Left ventricle myocardium inferior (tissue), 1 donor: ENCODE measurements at places on chromosomes 5 and 9.

GRCh38 chr5:111461934-111462333 is 50.4 kb downstream of the STARD4 start:
- DNase-seq, result no peak

GRCh38 chr9:114015607-114016006 is 62.5 kb downstream of the AMBP start:
- no peak for DNase-seq

DNA sequence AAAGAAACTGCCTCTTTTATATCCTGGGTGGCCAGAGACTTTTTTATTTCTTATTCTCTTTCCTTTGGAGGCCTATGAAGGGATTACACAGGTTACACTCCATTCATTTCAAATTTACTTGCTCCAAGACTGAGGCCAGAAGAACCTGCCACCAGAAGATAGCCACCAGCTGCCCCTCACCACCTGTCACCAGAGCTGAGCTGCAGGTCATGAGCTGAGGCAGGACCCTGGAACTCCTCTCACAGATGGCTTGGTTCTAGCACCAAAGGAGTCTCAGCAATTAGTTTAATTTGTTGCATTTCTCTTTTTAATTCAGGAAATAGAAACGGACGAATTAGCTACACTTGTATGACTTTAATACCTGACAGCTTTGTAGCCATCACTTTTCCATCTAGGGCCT is 313.9 kb downstream of the SPOCK1 start:
- no peak for DNase-seq

DNA sequence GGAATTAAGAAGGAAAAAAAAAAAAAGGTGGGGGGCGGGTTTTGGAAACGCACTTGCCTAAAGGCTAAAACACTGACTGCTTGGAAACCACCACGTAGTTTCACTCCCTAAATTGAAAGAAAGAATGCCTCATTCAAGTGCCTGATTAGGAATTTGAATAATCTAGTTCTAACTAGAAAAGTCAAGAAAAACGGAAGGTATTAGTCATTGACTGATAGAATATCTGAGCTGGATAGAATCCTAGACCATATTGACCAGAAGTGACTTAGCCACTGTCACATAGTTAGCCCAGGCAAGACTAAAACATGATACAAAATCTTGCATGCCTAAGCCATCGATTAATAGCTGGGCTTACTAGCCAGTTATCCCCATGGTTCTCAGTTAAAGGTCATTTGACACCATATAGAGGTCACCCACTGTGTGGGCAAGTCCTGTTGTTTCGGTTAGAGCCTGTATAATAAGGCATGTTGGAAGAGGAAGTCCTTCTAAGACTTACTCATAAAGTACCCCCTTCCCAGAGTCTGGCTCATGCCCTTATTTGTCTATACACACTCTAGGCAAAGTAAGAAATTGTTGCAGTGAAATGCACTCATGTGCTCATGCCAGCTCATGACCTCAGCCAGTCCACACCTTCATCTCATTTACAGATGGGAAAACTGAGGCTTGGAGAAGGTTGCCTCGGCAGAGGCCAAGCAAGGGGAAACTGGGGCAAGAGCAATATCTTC is 40.2 kb downstream of the SH3RF2 start:
- no peak for DNase-seq

DNA sequence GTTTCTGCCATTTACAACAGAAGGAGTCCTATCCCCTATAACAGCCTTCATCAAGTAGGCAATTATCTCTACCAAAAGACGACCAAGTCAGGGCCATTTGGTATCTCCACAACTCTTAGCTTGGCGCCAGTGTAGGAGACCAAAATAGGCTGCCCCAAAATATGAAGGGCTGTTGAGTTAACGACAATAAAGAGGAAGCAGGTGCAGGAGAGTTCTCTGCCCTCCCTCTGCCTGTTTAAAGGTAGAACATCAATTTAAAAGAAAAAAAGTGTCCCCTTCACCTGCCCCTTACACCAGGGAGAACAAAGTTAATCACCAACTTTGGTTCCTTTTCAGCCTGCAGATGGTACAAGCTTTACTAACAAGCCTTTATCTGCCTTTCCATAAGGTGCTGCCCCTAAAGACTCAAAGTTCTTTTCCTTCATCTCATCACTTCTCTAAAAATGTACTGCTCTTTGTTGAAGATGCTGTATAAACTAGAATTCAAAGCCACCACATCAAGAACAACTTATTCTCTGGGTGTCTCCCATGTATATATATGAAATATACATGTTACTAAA is 33.3 kb downstream of the PPP1R2B start:
- no peak for DNase-seq

DNA sequence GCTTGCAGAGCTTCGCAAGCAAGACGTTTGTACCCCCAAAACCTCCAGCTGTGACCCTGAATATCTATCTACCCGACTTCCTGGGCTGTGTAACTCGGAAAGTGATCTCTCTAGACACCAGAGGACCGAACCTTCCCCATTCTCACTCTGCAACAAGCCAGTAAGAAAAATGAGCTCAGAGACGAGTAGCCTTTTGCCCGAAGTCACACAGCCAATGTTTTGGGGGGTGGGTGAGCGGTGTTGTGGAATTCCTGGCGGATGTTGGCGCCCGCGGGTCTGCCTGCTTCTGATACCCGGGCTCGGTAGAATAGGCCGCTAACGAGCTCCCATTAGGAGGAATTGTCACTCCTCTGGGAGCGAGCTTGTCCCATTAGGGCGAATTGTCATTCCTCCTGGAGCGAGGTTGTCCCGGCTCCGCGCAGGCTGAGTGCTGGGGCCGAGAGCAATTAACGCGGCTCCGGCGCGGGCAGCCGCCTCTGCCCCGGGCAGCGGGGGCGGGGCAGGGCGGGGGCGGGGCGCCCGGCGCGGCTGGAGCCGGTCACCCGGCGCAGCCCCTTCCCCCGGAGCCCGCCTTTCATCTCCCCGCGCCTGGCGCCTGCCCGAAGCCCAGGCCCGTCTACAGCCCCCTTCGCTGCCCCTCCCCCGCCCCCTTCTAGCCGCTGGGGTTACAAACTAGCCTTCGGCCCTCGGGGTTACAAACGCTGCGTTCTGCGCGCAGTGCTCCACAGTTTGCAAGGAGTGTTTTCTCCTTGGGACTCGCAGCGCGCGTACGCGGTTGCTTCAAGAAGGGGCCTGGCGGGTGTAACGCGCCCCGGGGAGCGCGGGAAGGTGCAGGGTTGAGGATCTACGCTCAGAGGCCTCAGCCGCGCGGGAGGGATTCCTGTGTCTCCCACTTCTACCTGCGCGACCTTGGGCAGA is 3.5 kb upstream of the MSX2 start:
- DNase-seq, result no peak

GRCh38 chr5:157100140-157100679 is 8.6 kb downstream of the HAVCR2 start:
- no peak for DNase-seq

- no peak for DNase-seq
Measured at GRCh38 chr5:368183-369084, 46.9 kb downstream of the AHRR start.

- no peak for DNase-seq
Measured at GRCh38 chr9:135146766-135147473, 59.5 kb downstream of the OLFM1 start.

DNA sequence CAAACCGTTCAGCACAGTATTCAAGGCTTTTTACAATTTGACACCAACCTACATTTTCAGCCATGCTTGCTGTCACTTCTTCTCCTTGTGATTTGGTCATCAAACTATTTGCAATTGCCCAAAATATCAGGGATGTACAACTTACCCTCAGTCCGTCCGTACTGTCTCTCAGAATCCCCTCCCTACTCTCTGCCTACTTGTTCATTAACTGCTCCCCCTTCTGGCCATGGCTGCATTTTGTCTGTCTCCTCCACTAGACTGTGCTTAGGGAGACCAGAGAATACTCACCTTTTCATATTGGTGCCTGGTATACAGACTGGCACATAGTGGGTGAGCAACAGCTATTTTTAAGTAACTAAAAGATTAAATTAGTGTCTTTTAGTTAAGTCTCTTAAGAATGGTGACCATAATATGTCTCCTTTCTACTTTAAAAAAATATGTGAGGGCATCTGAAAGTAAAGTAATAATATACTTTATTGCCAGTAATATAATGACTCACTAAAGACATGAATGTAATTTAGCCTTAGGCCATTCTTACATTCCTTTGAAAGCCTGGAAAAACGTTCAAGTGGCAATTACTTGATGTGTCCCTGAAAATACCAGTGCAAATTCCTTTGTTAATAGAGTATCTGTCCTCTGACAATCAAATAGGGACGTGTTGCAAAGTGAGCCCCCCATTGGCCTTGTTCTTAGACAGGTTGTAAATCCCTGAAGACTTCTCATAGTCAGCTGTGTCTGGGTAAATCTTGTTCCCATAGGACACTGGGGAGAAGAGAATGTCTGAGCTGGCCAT is 27.8 kb downstream of the PRLR start:
- DNase-seq, result peak; percentile 29

DNA sequence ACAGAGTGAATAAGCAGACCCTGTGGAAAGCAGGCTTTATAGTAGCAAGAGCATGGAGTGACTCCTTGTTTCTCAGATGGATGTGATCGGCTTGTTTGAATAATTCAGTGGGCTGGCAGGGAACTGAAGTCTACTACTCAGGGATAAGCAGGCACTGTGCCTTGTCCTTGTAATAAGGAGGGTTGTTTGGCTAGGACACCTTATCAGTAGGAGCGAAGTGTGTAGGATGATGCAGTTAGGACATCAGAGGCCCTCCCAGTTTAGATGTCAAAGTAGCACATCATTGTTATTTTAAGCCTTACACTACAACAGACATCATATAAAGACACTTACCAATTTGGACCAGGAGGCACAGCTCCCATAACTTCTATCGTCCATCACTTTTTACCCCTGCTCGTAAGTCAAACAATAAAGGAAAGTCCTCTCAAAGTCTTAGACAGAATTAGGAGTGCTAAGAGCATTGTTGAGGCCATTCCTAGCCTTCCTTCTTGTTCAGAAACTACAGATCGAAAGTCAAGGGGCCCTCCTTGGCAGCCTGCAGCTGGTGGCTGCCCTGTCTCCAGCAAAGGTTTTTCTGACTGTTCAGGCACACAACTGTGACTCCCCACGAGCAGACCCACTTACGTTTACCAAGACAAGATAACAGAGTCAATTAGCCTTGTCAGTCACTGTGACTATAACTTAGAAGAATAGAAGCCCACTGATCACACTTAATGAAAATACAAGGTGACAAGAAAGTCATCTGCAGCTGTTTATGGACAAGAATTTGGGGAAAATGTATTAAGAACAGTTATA is 218.6 kb downstream of the SNX18 start:
- DNase-seq, result no peak

DNA sequence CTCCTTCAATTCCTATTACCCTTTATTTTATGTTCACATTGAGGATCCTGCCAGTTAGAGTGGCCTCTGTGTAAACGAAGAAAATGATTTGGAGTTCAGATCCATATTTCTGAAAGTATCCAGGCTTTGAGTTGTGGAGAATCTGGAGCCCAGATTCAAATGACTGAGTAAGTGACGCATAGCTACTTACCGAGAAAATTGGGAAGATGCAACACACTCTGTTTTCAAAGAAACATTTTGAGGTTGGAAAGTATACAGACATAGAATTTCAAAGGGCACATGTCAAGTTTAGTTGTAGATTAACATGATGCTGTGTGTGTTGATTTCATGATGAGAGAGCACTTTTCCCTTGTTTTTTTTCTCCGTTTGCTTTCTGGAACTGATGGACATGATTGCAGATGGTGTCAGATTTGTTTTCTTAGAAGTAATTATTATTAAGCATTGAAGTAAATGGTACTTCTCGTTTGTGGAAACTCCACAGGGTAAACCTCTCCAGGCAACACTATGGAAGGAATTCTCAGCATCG is 148.1 kb downstream of the KDM4C start:
- DNase-seq, result no peak

DNA sequence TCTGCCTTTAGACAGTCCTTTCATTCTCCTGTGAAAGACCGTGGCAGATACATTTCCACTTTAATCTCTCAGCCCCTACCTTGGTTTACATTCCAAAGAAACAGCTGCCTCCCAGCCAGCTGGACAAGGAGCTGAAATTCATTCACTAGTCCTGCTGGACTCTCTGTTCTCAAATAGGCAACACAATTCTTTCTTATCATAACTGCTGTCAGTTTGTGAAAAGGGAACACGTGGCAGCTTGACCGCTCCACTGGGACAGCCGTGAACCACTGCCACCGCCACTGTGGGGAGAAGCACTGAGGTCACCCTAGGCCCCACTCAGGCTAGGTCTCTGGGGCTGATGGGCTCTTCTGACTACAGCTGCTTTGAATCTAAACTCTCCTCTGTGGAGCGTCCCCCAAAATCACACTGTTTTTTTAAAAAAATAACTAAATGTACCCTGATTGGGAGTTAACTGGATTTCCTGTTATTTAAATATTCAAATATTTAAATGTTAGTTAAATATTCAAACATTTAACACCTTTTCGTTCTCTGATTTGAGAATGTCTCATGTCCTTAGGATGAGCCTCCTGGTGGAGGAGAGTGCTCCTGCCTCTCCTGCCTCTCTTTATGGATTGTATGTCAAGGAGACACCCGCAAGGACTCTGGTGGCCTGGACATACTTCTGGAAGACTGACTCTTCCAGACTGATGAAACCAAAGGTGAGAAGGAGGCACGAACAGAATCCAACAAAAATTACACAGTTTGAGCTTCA is 120.1 kb downstream of the BOD1 start:
- peak; percentile 78 for DNase-seq

- no peak for DNase-seq
Measured at GRCh38 chr9:35364817-35365585, 124.9 kb upstream of the RUSC2 start.

DNA sequence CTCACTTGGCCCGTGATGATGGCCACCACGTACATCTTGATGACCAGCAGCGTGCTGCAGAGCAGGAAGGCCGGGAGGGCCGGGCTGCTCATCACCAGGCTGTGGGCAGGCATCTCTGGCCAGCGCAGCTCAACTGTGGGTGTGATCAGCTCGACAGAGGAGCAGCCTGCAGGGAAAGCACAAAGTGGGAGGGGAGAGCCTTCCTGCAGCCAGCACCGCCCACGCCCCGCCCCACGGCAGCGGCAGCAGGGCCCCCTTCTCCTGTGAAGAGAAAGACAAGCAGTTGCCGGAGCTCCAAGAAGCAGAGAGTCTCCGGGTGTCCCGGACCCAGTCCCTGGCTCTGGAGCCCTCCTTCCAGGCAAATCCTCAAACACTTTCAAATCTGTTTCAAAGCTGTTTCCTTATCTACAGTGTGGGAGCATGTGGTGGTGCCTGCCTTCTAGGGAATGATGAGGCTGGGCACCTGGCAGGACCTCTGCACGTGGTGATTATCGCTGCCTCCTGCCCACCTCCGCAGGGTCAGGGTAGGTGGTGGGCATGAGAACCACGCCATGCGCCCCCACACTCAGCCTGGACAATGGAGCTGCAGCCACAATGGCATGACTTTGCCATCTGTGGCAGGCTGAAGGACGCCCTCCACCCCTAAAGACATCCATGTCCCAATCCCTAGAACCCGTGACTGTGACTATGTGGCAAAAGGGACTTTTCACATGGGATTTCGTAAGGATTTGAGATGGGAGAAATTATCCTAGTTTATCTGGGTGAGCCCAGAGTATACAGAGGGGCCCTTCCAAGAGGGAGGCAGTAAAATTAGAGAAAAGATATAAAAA is at the start of gene PTGES:
Gene PTGES, minus strand, starts transcription at position 143 of the 830 bp plus-strand sequence. Its CDS starts 30 bp downstream, at position 113.
- peak; percentile 71 for DNase-seq

DNA sequence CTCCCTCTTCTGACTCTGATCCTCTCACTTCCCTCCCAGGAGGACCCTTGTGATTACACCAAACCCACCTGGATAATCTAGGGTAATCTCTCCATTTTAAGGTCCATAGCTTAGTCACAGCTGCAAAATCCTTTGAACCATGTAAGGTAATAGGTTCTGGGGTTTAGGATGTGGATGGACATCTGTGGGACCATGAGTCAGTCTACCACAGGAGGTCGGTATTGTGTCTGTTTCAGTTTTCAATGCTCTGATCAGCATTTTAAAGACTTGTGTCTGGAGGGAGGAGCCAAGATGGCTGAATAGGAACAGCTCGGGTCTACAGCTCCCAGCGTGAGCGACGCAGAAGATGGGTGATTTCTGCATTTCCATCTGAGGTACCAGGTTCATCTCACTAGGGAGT is 112.6 kb downstream of the CAVIN4 start:
- no peak for DNase-seq
